ENCODE measurements at places on chromosomes 16 and 17.

DNA sequence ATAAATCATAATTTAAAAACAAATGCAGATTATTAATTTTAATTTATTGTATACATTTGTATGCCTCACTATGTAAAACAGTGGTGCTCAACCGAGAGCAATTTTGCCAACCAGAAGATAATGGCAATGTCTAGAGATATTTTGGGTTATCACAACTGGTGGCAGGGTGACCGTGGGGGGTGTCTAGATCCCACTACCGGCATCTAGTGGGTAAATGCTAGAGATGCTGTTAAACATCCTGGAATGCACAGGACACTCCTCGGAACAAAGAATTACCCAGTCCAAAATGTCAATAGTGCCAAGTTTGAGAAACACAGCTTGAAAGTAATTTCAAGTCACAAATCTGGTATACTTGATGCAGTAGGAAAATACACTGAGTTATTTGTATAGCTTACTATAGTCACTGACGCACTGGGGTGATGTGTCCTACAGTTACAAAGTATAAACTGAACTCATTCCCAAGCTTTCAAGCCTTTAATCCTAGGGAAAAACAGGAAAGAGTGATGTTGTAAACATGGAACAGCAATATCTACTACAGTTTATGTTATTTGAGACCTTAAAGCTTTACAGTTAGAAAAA lies 133.5 kb downstream of the BRIP1 start:
- no peak for DNase-seq

DNA sequence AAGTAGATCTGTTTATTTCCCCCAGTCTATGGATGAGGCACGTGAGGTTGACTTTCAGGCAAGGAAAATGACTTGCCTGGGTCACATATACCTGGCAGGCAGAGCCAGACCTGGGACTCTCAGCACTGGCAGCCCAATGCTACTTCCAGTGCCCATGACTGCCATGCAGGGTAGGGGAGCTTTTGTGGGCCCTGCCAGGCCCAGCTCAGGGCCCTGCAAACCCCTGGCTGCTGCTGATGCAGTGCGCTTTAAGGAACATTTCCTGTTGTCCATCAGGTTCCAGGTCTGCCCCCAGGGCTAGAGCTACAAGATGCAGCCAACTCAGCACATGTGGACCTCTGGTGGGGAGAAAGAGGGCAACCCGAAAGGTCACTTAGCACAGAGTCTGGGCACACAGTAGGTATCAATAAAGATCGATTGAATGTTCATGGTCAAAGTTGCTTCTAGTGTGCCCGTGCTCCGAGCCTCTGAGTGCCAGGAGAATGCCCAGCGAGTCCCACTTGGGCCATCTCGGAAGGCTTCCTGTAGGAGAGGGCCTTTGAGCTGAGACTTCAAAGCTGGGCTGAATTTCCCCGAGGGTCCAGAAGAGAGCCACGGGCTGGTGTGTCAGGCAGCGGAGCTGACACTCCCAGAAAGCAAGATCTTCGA lies 513 bp upstream of the TBX21 start:
- no peak for DNase-seq

DNA sequence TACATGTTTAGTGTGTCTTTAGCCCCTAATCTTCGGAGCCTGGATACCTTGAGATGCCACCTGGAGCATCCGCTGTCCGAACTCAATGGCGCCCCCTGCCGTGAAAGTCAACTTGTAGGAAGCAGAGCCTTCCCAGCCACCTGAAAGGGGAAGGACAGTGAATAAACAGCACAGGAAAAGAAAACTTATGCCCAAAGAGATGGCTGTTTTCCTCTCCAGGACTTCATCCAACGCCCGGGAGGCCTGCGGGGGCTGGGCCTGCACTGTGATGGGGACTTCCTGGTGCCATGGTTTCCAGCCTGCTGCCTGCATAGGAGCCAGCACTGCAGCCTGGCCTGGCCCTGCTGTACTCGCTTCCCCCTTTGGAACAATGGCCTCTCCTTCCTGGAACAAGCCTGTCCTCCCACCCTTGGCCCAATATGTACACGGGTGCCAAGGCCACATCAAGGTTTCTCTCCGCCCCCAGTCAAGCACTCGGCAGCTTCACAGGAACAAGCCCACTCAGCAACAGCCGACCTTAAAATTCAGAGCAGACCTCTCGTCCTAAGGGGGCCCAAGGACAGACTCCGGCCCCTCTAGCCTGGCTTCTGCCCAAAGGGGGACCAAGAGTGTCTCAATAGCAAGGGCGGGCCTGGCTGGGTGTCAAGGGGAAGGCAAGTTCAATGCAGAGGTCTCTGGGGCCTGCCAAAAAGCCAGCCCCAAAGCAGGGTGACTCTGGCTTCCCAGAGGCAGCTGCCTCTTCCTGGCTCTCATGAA lies 4.5 kb upstream of the UNC13D start:
- DNase-seq = peak; percentile 83

GRCh38 chr17:69367298-69367697 lies 40.4 kb upstream of the ABCA5 start:
- DNase-seq = no peak

- DNase-seq = no peak
Measured at GRCh38 chr17:56772442-56772841, 61.3 kb downstream of the C17orf67 start.

DNA sequence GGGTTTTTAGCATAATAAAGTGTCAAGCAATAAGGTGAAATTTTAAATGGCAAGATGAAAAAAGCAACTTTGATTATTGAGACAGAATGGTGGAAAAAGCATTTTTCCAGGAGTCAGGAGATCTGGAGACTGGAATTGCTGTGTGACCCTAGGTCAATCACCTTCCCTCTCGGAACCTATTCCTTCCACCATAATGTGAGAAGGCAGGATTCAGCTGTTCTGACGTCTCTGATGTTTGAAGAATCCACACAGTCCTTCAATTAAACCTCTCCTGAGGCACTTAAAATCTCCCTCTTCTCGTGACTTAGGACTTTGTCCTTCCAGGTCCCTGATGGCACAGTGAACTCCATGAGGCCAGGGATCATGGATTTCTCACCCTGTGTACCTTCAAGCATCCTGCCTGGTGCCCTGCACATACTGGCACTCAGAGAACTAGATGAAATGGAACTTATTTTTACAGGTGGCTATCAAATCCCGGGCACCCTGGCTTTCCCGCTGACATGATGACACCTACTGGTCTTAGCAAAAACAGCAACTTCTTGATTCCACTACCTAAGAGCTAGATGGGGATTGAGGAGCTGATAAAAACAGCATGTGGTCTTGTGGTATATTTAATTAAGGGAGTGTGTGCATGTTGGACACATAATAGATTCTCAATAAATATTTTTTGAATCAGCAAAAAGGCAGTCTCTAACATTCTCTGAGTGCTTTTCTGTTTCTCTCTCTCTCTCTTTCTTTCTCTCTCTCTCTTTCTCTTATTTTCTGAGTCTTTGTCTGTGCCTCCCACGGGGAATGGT lies 2.3 kb upstream of the CCDC182 start:
- DNase-seq = peak; percentile 45

GRCh38 chr17:57425903-57426880 lies 169.9 kb downstream of the MSI2 start:
- no peak for DNase-seq

GRCh38 chr17:40996829-40997228 lies 2.9 kb upstream of the KRTAP3-3 start:
- DNase-seq = no peak

DNA sequence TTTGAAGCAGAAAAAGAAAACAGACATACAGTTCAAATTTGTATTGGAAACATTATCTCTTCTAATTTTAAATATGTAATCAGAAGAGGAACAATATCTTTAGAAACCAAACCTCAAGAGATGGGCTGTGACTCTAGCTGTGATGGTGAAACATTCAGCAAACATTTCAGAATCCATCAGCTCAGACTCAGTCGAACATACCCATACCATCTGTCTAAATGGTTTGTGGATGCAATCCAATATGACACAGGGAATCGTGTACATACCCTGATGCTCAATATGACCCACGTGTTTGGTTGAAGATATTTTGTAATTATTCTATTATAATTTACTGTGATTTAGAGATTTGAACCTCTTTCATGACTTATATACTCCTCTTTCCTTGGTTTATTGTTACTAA lies 665.2 kb upstream of the CDH8 start:
- DNase-seq = no peak

DNA sequence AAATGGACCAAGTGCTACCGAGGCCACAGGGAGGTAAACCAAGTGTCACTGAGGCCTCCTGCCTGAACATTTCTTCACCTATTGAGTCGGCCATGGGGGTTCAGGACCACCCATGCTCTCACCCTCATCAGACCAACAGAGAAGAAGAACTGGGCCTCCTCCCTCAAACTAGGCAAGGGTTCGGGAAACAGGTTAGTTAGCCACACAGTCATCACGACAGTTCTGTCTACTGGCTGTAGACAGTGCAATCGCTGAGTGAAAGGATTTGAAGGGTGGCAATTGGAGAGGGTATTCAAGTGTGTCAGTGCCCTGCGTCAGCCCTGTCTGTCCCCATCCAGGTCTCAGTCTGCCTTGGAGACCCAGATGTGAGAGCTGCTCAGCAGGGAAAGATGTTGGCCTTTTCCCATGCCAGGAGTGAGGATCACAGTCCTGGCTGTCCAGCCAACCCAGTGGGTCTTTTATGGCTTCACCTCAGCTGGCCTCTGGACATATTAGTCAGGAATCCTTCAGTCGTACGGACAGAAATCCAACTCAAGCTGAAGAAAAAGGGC lies 19.9 kb downstream of the TBX2 start:
- DNase-seq = no peak

GRCh38 chr17:39894681-39895376 lies 23.6 kb downstream of the GSDMB start:
- no peak for DNase-seq

Data from activated CD4-positive, alpha-beta memory T cell treated with anti-CD3 and anti-CD28 coated beads, Interleukin-2, amount 10 ng/mL, durations not matched to agents 7 days and 5 days (primary cell).